ENCODE measurements at places on chromosomes 4 and X.

- no peak for DNase-seq
These were observed 111.6 kb downstream of the AFF2 start for GRCh38 chrX:148611993-148612392.

DNA sequence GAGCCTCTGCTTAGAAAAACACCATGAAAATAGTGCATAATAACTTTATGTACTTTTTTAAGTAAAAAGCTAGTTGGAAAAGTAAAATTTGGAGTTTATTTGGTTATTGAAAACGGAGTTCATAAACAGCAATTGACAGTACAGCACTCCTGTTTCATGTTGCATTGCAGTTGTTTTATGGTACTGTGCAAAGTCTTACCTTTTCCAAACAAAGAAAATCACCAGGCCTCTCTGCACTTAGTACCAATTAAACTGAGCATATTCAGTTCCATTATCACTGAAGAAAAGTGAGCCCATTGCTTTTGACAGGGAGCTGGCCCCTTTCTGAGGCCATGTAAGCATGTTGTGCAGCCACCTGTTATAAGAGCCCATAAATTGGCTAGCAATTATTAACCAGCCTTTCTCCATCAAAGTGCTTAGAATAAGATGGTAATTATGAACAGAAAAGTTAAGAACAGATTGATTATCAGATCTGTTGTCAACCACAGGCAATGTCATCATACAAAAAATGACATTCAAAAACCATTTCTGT lies 376.6 kb upstream of the EMCN start:
- DNase-seq, result no peak

GRCh38 chrX:31212856-31213748 lies 141.3 kb upstream of the FTHL17 start:
- no peak for DNase-seq

DNA sequence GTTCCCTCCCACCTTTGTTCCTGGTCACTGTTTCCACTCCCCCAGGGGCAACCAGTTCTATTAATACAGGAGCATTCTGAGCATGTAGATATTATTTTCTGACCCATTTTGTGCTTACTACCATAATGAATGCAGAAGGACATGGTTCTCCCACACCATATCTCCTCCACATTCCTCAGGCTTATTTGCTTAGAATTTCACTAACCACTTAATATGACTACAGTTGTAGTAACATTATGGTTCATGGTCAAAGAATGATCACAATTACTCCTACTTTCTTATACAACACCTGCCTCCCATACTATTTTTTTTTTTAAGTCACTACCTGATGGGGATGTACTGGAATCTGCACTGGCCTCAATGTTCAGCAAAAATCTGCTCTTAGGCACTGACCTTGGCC lies 7.5 kb upstream of the FAM184B start:
- DNase-seq, result no peak

DNA sequence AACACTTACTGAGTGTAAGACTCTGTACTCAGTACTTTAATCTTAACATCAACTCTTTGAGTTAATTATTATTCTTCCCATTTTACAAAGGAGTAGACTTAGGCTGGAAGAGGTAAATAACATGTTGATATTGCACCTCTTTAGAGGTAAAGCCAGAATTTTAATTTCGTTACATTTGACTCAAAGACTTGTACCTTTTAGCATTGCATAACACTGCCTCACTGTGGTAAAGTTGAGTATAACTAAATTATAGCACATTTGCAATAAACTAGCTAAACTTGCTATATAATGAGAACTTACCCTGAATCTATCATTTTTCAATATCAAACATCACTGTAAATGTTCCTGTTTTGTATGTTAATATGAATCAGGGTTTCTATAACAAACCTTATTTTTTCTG lies 218.5 kb downstream of the PRR32 start:
- no peak for DNase-seq

- DNase-seq, result no peak
These were observed 28.8 kb downstream of the GAK start for GRCh38 chr4:903066-904046.

- DNase-seq, result no peak
These were observed 18.8 kb downstream of the SPACA5 start for GRCh38 chrX:48025561-48025960.

DNA sequence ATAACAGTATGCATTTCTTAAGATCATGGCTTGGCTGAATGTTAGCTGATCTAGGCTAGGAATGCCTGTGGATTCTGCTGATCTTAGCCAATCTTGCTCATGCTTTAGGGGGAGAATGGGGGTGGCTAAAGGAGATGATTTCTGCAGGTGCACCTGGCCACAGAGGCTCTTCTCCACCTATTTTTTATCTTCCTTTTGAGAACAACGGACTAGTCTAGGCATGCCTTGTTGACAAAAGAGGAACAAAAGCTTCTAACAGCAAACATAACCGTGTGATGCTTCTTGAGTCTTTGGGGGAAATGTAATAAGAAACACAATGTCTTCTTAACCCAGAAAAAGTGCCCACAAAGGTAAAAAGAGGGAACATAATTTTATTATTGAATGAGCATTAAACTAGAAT lies 743.5 kb downstream of the ARAP2 start:
- DNase-seq, result no peak

- no peak for DNase-seq
These were observed 30.2 kb downstream of the PNMA6A start for GRCh38 chrX:153102418-153102817.

- DNase-seq, result no peak
These were observed 68.8 kb downstream of the PCDH18 start for GRCh38 chr4:137463377-137464003.

Measured in stimulated activated CD8-positive, alpha-beta memory T cell treated with anti-CD3 and anti-CD28 coated beads, Interleukin-15, amount 100 ng/mL, for 4 hours (primary cell).